HEK293T (cell line): ENCODE measurements at places on chromosomes 2 and 18.

GRCh38 chr2:13014783-13015182 lies 298.0 kb downstream of the TRIB2 start:
- DNase-seq, result no peak

- no peak for DNase-seq
These were observed 292.8 kb downstream of the EN1 start for GRCh38 chr2:118554616-118555015.

DNA sequence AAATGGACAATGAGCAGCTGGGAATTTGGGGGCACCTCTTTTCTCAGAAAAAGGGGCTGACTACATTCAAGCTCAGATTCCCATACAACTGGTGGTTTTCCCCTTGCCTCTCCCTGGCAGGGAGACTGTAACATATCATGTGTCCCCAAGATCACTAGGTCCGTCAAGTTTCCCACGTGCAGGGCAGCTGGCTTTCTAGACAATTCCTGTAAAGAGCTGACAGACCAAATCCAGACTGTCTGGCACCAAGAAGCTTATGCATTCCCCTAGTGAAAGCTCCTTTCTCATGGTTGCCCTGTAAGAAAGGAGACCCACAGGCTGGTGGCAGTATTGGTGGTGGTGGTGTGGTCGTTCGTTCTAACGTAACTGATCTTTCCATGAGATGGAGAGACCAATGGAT lies 48.8 kb downstream of the THUMPD2 start:
- no peak for DNase-seq

GRCh38 chr18:36780748-36781147 lies 48.1 kb downstream of the TPGS2 start:
- no peak for DNase-seq

DNA sequence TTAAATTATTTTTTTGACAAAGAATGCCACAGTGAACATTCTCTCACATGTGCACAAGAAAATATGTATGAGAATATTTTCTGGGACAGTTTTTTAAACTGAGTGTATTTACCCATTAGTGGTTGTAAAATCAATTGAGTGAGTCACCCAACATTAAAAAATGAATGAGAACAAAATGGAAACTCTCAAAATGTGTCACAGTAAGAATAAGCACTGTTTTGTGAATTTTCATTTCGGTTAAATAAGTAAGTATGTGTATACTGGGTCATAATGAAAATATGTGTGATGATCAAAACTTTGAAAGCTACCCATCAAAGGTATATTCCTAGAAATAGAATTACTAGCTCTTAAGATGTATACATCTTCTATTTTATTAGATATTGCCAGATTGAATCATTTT lies 11.6 kb downstream of the BABAM2 start:
- no peak for DNase-seq

- DNase-seq, result no peak
These were observed 52.4 kb downstream of the SLC66A2 start for GRCh38 chr18:79898952-79899608.

- no peak for DNase-seq
These were observed 204.2 kb downstream of the TPGS2 start for GRCh38 chr18:36624451-36625167.

- DNase-seq, result no peak
These were observed 74.8 kb upstream of the FAM98A start for GRCh38 chr2:33673937-33674336.

GRCh38 chr18:61953641-61954040 lies 60.8 kb upstream of the RNF152 start:
- DNase-seq, result no peak

DNA sequence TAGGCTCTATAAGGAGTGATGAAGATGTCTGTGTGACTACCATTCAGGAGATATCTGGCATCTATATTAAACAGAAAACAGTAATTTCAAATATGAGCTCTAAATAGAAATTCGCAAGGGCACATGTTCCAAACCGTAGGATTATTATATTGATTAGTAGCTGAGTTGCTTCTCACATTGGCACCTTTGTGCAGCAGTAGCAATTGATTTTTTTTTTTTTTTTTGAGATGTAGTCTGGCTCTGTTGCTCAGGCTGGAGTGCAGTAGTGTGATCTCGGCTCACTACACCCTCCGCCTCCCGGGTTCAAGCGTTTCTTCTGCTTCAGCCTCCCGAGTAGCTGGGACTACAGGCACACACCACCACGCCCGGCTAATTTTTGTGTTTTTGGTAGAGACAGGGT lies 12.4 kb downstream of the BIRC6 start:
- no peak for DNase-seq

GRCh38 chr2:238259061-238260020 lies 19.5 kb upstream of the HES6 start:
- DNase-seq, result no peak

GRCh38 chr18:73118121-73118816 lies 250.5 kb upstream of the NETO1 start:
- no peak for DNase-seq

- DNase-seq, result no peak
These were observed 100.2 kb downstream of the STK39 start for GRCh38 chr2:168146892-168147810.

GRCh38 chr2:143034292-143035074 lies 94.7 kb upstream of the ARHGAP15 start:
- DNase-seq, result peak; percentile 65

- no peak for DNase-seq
These were observed 326.1 kb downstream of the PARD3B start for GRCh38 chr2:204871231-204871953.

DNA sequence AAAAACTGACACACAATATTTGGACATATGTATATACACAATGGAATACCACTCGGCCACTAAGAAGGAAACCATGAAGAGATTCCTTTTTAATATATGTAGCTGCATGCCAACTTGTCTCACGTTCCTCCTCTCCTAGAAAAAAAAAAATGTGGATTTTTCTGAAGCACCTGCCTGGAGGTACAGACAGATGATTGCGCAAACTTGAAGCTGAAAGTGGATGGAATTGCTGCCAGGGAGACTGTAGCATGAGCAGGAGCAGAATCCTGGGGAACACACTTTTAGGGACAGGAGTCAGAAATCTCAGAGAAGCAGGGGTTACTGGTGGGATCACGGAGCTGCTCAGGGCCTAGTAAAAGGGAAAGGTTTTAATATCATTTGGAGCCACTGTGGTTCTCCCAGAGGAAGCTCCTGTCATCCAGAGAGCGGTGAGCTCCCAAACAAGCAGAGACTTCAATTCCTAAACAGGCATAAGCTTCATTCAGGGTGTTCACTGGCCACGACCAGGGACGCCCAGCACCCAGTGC lies 640 bp upstream of the SPR start:
- DNase-seq, result no peak

GRCh38 chr18:61133783-61134182 lies 199.4 kb upstream of the CDH20 start:
- DNase-seq, result no peak

DNA sequence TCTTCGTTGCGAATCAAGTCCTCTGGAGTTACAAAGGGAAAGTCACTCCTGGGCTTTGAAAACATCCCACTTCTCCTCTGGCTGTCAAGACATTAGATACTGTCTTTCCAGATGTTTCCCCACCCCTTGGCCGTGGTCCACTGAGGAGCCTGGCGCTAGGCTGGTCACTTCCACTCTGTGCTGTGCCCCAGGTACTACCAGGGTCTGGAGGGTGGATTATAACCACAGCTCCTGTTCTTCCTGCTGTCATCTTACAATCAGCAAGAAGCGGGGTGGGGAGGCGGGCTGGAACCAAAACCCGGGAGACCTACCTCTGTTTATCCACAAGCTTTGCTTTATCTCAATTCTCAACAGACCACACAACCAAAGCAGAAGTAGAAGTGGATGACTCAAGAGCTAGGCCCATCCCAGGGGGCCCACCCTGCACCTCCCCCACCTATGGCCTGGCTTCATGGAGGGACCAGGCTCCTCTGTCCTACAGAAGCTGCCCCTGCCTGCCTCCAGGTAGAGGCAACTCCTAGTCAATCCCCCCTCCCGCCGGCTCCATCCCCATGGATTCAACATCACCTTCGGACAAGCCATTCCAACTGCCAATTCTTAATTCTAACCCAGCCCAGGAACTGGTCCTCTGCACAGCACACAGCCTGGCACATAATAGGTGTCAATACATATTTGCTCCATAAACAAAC lies 17.8 kb downstream of the SMAD7 start:
- no peak for DNase-seq

DNA sequence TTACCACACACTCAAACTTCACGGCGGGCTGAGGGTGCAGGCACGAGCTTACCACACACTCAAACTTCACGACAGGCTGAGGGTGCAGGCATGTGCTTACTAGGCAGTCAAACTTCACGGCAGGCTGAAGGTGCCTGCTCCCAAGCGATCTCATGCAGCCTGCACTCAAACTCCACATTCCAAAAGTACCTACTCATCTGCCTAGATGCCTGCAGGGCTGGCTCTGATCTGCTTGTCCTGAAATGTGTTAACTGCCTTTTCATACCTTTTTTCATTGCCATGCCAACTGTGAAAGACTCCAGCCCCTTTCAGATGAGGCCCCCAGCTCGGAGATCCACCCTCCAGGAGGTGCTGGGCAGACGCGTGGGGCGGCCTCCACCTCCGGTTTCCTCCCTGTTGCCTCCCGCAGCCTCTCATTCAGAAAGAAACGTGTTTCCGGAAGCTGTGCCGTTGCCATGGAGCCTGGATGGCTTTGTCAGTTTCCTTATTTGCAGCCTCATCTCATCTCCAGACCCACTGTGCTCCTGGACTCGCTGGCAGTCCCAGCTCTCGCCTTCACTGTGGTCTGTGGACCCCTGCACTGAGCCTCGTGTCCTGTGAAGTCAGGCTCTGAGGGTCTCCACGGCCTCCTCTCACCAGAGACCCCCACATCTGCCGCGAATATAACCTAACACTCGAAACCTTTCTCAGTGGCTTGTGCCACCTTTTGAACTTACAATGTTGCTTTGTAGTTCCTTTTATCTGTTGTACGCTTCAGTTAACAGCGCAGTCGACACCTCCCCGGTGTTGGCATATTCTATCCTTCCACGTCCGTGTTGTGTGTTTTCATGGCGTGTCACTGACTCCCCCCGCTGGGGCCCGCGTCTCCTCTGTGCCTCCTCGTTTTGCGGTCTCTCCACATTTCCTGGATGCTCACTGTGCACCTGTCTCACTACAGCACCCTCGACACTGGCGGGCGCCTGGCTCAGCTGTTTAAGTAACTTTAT lies 106.1 kb upstream of the ALKAL2 start:
- no peak for DNase-seq

- DNase-seq, result no peak
These were observed 16.2 kb upstream of the GLS start for GRCh38 chr2:190864375-190864774.

DNA sequence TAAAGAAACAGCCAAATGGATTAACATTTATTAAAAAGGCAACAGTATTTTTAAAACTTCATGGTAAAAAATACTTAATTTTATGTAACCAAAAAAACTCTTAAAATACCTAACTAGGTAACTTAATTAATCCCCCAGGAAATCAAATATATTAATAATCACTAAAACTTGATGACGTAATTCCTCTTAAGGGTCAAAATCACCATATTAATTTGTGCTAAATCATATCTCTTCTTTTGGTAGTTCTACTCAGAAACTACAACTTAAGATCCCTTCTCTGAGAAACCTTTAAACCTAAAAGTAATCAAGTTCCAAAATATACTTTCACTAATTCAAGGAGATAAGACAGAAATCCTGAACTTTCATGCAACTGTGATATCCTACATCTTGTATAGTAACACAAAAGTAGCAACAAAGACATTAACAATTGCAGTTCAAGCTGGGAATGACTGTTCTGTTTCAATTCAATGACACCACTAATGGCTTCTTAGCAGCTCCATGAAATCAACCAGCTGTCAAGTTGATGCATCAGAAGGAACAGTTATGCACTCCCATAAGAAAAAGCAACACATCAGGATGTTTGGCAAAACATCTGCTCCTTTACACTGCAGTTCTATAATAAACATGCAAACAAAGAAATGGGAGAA lies 4.0 kb downstream of the BAZ2B start:
- no peak for DNase-seq

DNA sequence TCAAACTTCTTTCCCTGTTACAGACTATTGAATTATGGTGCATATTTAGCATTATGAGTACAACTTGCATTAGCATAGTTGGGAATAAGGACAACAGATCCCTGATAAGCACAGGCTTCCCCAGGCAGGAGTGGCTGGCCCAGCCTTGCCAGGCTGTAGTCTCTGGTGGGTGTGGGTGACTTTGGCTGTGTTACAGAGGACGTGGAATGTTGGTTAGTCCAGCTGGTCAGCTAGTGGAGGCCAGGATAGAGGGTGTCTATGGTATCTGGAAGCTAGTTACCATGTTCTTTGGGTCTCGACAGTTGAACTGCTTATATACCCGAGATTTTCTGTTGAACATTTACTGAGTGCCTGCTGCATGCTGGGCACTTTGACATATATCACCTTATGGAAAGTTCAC lies 4.7 kb downstream of the SH3RF3 start:
- no peak for DNase-seq

- no peak for DNase-seq
These were observed 26.7 kb upstream of the SMIM21 start for GRCh38 chr18:75454022-75454795.

DNA sequence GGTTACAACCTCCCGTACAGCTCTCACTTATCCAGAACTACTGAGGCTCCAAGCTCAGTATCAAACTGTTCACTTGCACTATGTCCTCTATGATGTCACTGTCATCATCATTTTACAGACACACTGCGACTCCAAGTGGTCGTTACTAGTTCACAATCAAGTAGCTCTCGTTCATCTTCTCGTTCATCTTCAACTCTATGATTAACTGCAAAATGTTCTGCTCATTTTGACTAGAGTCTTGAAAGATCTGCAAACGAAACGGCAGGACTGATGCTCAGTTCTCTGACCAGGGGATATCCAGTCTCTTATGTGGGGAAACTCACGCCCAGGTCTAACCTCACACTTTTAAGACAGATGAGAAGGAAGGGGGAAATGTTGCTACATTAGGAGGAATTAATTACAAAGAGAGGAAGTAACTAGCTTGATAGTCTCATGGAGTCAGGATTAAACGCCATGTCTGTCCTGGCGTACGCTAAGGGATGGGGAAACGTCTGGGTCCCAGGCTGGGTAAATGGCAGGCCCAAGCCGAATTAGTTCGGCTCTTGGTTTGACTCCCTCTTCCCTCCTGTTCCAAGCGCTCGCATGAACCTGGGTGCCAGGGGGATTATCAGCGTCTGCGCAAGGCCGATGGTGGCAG lies 794 bp upstream of the CHCHD5 start:
- DNase-seq, result no peak

DNA sequence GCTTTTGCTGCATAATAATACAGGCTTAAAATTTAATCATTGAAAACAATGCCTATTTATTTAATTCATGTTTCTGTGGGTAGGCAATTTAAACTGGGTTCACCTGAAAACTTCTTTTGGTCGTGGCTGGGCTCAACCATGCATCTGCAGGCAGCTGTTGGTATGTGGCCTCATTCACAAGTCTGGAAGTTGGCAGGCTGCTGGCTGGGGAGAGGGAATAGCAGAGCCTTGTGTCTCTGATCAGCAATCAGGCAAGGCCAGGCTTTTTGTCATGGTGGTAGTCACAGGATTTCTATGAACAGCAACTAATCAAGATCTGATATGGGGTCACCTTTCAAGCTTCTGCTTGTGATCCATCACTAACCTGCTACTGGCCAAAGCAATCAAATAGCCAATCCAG lies 130.1 kb upstream of the KCNJ3 start:
- no peak for DNase-seq

GRCh38 chr2:148989882-148990493 lies 48.5 kb upstream of the LYPD6B start:
- peak; percentile 68 for DNase-seq

- DNase-seq, result no peak
These were observed 2.5 kb downstream of the VIT start for GRCh38 chr2:36698993-36699392.
